ENCODE measurements at places on chromosomes 3 and 15.
A peak's percentile ranks its signal among the peaks of the same experiment; 100 is the strongest.

DNA sequence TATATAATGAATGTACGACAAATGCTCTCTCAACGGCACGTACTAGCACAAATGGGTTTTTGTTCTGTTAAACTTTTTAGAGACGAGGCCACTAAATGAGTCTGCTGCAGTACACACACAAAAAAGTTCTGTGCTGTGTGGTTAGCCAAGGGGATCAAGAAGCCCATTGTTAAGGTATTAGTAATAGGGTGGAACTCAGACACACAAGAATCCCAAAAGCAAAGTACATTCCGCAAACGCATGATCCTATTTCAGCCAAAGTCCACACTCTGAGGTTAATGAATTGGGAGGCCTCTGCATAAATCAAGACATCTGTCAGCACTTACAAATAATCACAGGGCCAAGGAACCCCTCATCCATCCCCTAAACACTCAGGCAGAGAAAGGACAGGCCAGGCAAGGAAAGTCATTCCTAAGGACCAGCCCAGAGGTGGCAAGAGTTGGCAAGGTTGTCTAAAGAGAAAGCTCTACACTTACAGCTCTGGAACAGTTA is 12.1 kb downstream of the OSBPL10 start:
- no peak for DNase-seq

DNA sequence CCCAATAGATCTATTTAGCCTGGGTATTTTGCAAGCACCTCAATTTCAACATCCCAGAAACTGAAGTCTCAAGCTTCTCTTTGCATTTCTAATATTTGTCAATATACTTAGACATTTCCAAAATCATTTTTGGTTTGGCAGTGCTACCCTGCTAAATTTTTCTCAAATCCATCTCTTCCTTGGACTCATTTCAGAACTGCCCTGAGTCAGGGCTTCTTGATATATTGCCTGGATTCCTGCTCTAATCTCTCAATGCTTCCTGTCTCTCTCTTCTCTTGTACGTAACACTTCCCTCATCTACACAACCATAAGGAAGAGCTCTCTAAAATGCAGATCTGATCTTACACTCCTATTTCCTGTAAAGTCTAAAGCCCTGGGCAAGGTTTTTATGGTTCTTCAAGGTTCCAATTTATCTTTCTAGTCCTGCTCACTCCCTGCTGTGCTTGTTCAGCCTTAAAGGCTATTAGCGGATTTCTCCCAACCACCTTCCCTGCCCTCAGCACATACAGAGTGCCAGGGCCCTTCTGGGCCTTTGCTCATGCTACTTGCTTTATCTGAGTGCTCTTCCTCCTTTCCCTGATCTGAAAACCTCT is 53.0 kb upstream of the MME start:
- no peak for DNase-seq

GRCh38 chr3:127584734-127585133 is 5.8 kb downstream of the TPRA1 start:
- no peak for DNase-seq

DNA sequence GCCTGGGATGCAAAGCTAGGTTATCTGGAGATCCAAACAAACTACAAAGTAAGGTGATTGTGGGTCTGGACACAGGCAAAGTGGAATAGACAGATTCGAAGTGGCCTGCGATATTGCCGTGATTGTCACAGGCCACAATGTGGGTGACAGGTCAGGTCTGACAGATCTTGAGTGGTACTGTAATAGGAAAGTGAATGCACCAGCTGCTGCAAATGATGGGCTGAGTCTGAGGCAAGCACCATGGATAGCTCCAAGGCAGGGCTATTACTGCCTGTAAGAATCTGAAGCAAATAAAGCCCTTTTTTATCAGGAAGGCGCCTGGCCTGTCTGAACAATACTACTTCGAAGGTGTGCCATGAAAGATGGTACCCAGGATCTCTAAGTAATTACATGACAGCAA is 10.0 kb downstream of the ARMC8 start:
- no peak for DNase-seq

DNA sequence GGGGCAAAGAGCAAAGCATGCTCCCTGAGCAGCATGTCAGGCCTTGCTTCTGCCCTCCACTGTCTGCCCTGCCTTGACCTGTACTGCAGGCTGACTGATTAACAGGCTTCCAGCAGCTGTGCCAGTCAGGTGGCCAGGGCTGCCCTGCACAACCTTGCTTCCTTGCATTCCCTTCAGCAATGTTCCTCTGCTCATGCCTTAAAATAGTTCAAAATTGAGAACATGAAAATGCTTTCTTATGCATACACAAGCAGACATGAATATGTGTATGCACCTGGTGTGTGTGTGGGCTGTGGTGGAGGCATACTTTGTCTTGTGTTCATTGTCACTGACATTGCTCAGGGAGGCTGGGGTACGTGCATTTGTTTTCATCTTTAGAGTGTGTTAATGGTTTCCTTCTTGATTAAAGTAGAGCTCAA is 1.2 kb upstream of the SLC22A13 start:
- no peak for DNase-seq

DNA sequence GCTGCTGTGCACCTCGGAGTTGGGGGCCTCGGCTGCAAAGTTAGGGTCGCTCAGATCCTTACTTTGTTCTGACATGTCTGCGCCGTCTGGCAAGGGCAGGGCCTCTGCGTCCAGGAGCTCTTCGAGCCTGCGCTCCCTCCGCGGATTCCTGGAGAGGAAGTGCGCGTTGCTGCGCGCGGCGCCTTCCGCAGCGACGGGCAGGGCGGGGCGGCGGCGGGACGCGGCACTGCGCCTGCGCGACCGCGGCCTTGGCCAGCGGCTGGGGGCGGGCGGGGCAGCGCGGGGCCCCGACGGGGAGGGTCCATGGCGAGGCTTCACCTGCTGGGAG is at the start of gene NDN:
NDN (minus strand) TSS at position 163 of the 328 bp plus-strand sequence; CDS start at position 75, 88 bp downstream.
- no peak for DNase-seq

DNA sequence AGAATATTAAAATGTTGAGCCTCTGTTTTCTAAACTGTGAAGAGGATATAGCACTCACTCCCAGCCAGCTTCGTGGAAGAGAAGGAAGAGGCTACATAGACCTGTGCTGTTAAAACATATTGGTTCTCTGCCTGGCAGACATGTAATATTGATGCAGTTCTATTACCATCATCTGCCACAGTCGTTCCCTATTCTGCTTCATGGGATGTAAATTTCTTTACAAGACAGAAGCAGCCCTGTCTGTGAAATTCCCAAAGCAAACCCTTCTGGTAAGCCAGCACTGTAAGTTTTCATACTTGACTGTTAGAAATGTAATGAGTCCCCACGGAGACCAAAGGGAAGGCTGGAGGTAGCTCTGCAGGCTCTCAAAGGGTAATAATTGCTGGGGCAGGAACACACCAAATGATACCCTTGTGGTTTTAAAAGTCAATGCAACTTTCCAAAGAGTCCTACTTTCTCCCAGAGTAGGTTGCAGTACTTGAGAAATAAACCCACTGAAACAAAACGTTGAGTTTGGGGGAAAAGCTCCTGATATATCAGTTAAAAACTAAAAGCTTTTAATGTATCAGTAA is 129.9 kb upstream of the HES1 start:
- DNase-seq, result no peak

- no peak for DNase-seq
Measured at GRCh38 chr15:81752974-81753373, 292.8 kb downstream of the MEX3B start.

DNA sequence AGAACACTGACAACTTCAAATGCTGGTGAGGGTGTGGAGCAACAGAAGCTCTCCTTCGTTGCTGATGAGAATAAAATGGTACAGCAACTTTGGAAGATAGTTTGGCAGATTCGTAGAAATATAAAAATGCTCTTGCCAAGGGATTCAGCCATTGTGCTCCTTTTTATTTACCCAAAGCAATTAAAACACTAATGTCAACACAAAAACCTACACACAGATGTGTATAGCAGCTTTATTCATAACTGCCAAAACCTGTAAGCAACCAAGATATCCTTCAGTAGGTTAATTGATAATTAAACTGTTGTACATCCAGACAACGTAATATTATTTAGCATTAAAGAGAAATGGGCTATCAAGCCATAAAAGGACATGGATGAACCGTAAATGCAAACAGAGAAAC is 37.8 kb upstream of the LSAMP start:
- peak; percentile 36 for DNase-seq

DNA sequence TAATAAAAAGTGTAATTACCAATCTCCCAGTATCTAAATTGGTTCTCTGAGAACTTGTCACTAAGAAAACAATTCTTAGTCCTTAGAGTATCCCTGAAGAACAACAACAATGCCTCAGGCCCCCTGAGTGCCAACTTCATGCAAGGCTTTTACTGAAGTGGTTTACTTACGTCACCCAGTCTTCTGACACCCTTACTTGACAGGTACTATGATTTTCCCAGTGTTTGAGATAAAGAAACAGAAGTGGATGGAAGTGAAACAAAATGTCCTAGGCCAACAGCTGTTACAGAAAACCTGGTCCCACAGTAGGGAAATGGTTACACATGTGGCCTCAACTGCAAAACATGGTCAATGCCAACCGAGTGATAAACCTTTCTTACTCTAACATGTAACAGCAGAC is 331.1 kb downstream of the FOXP1 start:
- DNase-seq, result no peak

- no peak for DNase-seq
Measured at GRCh38 chr3:70743754-70744153, 431.3 kb upstream of the MDFIC2 start.

- DNase-seq, result no peak
Measured at GRCh38 chr3:111785034-111785433, 74.0 kb upstream of the PHLDB2 start.

GRCh38 chr3:72892870-72893269 is 5.0 kb downstream of the GXYLT2 start:
- no peak for DNase-seq
